CD4-positive, alpha-beta T cell (primary cell): ENCODE measurements at places on chromosomes 5 and 9. TPM values are rescaled to one million over a fixed set of nuclear protein-coding genes. Genes with fewer than 3 reads are reported as not detected.

Gene EQTN
- not detected for total RNA-seq

Gene INSYN2B
- not detected for total RNA-seq

Gene TRAPPC13
- 11.2 TPM for total RNA-seq

Gene ZNF483
- 32.9 TPM for total RNA-seq
